ENCODE measurements at places on chromosomes 6 and 20.

GRCh38 chr20:46998477-46999240, 104.0 kb downstream of the EYA2 start:
- DNase-seq: no peak

- no peak for DNase-seq
Measured at GRCh38 chr6:89950879-89951391, 56.7 kb downstream of the GJA10 start.

GRCh38 chr6:143934331-143934730, 70.1 kb downstream of the ZC2HC1B start:
- no peak for DNase-seq

DNA sequence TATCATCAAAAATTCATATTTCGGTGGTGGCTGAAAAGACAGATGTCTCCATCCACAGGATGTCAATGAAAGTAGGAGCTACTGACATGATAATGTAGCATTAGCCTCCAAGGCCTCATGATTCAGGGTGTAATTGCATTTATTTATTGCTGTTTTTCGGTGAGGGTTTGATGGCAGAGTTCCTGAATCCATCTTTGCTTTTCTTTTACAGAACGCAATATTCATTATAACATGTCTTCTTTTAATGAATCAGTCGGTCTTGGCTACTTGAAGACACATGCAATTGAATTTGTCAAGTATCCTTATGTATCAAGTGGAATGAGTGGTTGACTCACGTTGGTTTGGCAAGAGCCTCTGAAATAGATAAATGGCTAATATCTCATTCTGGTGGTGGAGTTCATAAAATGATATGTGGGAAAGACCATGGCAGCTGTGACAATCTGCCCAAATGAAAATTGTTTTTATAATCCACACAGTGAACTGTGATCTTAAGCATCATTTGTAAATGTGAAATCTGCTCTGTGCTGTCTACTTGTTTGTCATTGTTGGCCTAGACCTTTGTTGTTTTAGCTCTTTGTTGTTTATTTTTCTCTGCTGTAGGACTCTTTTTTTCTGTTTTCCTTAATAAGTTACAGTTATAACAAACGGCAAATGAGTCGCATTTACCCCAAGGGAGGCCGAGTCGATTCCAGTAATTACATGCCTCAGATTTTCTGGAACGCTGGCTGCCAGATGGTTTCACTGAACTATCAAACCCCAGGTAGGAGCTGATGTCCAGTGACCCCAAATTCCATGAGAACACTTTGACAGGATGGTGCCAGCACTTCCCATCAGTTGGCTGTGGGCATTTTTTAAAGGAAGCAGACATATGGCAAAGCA, 105.7 kb upstream of the LAMP5 start:
- DNase-seq: peak; percentile 19

DNA sequence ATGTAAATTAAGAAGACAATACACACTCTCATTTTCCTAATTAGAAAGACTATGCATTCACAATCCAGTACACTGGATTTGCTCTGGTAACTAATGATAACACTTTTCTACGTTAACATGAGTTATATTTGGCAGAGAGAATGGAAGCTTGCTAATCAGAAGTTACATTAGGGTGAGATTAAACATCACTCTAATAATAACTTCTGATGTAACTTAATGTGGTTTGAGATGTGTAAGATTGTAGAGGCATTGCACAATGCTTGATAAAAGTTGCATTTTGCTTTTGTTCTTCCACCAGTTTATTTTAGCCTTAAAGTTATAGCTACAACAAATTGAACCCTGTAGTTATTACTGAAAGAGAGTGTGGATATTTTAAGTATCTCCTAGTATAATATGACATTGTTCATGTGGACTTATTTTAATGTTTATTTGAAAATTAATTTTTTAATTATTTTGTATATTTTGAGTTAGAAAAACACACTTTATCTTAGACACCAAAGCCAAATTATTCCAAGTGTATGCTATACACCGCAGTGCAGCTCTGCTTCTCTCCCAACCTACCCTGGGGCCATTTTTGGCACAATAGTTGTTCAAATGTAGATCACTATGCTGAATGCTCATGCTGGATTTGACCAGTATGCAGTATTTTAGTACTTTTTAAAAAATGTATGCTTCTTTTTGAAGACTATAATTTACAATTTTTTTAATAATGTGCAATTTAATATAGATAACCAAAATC, 143.2 kb downstream of the SLC16A10 start:
- DNase-seq: peak; percentile 57

- DNase-seq: no peak
Measured at GRCh38 chr20:45502561-45502960, 12.9 kb downstream of the SPINT3 start.

DNA sequence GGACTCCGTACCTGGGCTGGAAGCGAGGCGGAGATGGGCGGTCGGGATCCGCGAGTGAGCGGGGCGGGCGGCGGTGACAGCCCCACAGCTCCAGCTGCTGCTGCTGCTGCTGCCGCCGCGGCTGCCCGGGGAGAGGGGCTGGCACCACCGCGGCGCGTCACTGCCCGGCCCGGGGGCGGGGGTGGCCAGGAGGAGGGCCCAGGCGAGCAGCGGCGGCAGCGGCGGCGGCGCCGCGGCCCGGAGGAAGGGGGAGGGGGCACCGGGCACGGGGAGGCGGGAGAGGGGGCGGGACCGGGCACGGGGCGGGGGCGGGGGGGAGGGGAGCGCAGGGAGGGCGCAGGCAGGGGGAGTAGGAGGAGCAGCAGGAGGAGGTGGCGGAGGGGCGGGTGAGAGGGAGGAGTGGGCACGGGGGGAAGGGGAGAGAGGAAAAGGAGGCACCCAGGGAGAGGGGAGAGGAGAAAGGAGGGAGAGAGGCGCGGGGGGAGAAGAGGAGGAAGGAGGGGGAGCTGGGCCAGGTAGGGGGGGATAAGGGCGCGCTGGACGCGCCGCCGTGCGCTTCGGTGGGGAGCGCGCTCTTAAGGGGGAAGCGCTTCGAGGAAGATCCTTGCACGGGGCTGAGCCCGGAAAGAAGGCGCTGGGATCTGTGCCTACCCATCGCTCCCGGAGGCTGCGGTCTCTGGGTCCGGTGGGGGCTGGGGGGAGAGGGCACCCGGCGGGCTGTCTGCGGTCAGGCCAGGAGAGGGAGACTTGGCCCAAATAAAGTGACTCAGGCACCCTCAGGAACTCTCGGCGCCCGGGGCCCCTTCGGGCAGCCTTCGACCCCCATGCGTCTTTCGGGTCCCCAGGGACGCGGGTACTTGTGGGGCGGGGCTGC, 101.5 kb downstream of the NOL4L start:
- peak; percentile 82 for DNase-seq

DNA sequence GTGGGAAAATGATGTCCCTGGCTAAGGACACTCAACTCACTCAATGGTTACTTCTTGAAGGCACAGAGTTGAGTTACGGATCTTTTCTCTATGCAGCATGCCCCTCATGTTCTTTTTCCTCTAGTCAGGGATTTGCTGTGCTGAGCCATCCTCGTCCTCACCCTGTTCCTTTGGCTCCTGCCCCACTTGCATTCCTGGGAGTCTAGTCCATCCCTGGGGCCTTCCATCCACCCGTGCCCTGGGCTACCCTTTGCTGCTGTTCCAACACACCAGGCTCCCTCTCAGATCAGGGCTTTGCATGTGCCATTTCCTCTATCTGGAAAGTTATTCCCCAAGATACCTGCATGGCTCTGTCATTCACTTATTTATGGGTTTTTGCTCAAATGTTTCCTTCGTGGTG, 13.3 kb upstream of the KCNG1 start:
- no peak for DNase-seq

DNA sequence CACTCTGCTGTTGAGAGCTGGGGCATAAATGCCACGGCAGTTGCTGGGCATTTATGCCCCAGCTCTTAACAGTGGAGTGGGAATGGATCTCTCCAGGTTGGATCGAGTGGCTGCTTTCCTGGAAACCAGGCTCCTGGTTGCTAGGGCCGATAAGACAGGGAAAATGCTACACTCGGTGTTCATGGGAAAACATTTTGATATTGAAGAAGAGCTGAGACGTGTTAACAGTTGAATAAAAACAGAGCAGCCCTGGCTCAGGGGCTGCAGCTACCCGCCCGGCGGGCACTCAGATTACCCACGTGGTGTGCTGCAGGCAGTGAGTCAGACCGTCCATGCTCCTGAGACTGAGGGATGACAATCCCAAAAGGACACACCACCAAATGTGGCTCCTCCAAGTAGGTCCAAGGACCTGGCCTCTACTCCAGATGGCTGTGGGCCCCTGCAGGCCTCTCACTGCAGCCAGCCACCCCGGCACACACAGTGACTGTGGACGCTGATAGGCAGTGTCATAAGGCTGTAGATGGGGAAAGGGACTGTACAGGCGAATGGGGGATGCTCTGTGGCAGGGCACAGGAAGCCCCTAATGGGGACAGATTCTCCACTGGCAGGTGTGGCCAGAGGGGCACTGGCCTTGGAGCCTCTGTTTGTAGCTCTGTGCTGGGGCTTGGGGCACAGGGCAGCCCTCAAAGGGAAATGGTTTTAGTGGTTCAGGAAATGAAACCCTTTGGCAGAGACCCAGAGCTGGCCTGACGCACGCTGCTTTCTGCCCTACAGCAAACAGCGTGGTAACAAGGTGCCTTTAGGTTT, 237.8 kb downstream of the LY86 start:
- DNase-seq: peak; percentile 60

GRCh38 chr6:5071216-5071615, 13.9 kb upstream of the PPP1R3G start:
- no peak for DNase-seq

DNA sequence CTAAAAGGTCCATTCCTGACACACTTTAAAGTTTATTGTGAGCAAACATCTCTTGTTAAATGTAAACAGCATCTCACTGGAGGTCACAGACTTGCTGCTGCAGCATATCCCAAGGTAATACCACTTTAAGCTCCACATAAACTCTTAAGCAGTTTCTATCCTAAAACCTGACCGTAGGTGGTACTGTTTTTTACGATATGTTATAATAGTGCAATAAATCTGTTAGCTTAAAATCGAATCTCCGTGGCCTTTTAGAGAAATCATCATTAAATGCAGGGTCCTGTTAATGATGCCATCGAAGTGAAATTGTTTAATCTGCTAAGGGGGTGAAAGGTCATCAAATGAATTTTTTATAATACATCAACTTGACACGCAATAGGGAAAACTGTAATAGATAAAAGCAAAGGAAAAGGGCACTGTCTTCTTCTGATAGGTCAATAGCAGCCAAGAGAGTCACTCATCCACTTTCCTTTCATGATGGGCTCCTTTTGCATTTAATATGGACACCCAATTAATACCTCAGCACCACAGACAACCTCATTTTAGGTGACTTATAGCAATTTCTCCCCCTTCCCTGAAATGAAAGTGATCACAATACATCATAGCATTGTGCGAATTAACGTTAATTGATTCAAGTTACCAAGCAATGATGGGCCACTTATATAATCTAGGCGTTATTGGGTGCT, 436.1 kb downstream of the PKHD1 start:
- DNase-seq: no peak
